ENCODE measurements at places on chromosomes 4 and X.

DNA sequence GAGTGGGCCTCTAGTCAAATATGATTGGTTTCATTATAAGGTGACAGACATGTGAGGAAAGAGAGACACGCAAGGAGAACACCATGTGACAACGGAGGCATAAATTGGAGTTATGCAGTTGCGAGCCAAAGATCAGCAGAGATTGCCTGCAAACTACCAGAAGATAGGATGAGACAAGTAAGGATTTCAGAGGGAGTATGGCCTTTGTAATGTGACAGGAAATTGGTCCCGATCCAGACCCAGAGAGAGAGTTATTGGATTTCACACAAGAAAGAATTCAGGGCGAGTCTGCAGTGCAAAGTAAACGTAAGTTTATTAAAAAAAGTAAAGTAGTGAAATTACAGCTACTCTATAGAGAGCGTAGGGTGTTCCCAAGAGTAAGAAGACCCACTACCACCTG lies 35.7 kb upstream of the NDST4 start:
- H3K4me3 ChIP-seq = no peak overlapping the region
- H3K27me3 ChIP-seq = no peaks in the 10 kb centered on the region
- no peak overlapping the region for H3K27ac ChIP-seq

GRCh38 chr4:109389369-109390114 lies 44.1 kb upstream of the SEC24B start:
- H3K36me3 ChIP-seq = no peaks in the 10 kb centered on the region
- H3K4me1 ChIP-seq = no peaks in the 10 kb centered on the region
- no peak overlapping the region for H3K4me3 ChIP-seq
- H3K27me3 ChIP-seq = peaks cover 2% of the 10 kb centered on the region

GRCh38 chr4:94240384-94240783 lies 32.7 kb downstream of the SMARCAD1 start:
- no peak overlapping the region for H3K4me3 ChIP-seq
- H3K4me1 ChIP-seq = no peaks in the 10 kb centered on the region
- H3K36me3 ChIP-seq = peaks cover 36% of the 10 kb centered on the region
- DNase-seq = no peak
- no peaks in the 10 kb centered on the region for H3K27me3 ChIP-seq

GRCh38 chr4:104591510-104591911 lies 96.8 kb upstream of the CXXC4 start:
- H3K4me3 ChIP-seq = no peak overlapping the region
- peaks cover 2% of the 10 kb centered on the region for H3K4me1 ChIP-seq
- no peaks in the 10 kb centered on the region for H3K27me3 ChIP-seq
- no peak overlapping the region for H3K27ac ChIP-seq

DNA sequence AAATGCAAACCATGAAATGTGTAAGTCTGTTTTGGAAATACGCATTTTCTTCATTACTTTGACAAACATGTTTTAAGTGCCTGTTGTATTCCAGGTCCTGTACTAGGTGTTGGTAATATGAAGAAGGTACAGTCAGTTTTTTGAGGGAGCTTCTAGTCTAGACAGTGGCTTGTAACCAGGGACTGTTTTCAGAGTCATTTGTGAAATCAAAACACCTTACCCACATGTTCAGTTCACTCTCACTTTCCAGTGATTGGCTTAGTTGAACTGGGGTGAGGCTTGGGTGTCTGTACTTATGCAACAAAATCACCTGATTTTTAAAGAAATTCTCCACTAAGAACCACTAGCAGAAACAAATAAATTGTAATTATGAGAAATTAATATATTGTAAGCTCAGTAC lies 16.4 kb downstream of the DCLK2 start:
- no peaks in the 10 kb centered on the region for H3K36me3 ChIP-seq
- H3K4me1 ChIP-seq = no peaks in the 10 kb centered on the region
- H3K27ac ChIP-seq = no peak overlapping the region
- no peak overlapping the region for H3K4me3 ChIP-seq
- no peak for DNase-seq

DNA sequence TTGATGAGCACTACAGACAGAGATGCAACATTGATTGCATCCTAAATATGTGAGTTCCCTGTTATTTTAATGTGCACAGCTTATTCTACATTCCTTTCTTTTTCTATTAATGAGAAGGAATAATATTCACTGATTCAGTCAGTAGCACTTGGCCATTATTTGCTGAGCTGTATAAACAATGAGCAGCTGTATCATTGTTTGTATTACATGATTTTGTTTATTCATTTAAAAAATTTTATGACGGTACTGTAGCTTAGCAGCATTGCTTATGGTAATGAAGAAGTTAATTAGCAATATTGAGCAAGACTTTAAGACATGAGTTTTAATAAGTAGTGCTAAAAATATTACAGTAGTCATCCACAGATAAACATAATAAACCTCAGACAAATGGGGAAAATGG lies 582.0 kb downstream of the ADGRL3 start:
- no peaks in the 10 kb centered on the region for H3K4me1 ChIP-seq
- no peak overlapping the region for H3K4me3 ChIP-seq
- H3K36me3 ChIP-seq = no peaks in the 10 kb centered on the region
- no peak for DNase-seq

GRCh38 chr4:44157611-44158277 lies 290.9 kb downstream of the KCTD8 start:
- no peaks in the 10 kb centered on the region for H3K36me3 ChIP-seq
- no peak overlapping the region for H3K4me3 ChIP-seq
- no peaks in the 10 kb centered on the region for H3K4me1 ChIP-seq
- no peak overlapping the region for H3K27ac ChIP-seq

- H3K27me3 ChIP-seq = peaks cover 18% of the 10 kb centered on the region
- no peaks in the 10 kb centered on the region for H3K36me3 ChIP-seq
- DNase-seq = no peak
- H3K4me3 ChIP-seq = no peak overlapping the region
These were observed 60.7 kb upstream of the DHRSX start for GRCh38 chrX:2561456-2561855.

DNA sequence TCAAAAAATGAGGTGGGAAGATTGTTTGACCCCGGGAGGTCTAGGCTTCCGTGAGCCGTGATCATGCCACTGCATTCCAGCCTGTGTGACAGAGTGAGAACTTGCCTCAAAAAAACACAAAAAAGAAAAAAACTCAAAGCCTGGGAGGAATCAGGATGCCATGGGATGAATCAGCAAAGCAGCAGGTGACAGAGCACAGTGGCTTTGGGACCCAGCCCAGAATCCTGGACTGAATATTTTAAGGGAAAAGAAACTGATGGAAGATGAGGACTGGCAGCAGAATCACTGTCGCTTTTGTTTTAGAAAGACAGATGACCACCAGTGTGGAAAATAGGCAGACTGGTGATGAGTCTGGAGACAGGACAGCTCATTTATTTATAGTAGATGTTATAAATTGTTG lies 16.6 kb downstream of the S100G start:
- no peak overlapping the region for H3K4me3 ChIP-seq
- peaks cover 3% of the 10 kb centered on the region for H3K4me1 ChIP-seq
- no peak for DNase-seq
- no peak overlapping the region for H3K27ac ChIP-seq
- H3K27me3 ChIP-seq = no peaks in the 10 kb centered on the region

DNA sequence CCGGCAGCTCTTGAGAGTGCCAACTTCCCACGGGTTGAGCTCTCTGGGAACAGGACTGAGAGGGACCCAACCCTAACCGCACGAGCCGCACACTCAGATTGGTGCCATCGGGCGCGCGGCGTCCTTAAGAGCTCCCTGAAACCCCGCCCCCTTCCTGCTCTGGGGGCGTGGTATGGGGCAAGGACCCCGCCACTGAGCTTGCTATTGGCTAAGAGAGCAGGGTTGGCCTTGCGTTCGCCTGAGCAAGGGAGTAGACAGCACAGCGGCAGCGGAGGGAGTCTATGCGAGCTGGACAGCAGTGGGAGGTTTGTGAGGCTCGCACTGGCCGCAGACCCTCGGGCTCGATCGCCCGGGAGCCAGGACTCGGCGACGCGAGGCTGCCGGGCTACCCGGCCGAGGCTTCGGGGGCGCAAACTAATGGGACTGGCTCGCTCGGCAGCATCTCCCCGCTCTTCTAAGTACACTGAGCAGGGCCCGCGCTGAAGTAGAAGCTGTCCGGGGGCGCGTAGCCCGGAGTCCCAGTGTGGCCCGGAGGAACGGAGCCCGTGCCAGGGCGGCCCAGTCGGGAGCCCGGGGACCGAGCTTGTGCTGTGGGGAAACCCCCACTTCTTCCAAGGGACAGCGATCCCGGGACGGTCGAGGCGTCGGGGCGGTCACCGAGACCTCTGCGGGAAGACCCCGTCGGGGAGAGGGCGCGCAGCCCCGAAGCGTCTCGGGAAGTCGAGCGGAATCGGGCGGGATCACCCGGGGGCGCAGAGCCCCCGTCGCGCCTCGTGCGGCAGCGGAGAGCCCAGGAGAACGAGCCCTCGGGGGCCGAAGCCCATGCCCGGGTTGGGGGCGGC lies at the start of gene EFNB1:
TSS of gene EFNB1 (plus strand) at position 282 of the 842 bp plus-strand sequence. CDS start 756 bp downstream, outside the sequence.
- peaks cover 20% of the 10 kb centered on the region for H3K4me1 ChIP-seq
- peak within 1 kb of the TSS; percentile 76 for H3K4me3 ChIP-seq
- peak; percentile 75 for DNase-seq
- H3K36me3 ChIP-seq = no peaks in the 10 kb centered on the region
- peak within 1 kb of the TSS; percentile 62 for H3K27ac ChIP-seq

DNA sequence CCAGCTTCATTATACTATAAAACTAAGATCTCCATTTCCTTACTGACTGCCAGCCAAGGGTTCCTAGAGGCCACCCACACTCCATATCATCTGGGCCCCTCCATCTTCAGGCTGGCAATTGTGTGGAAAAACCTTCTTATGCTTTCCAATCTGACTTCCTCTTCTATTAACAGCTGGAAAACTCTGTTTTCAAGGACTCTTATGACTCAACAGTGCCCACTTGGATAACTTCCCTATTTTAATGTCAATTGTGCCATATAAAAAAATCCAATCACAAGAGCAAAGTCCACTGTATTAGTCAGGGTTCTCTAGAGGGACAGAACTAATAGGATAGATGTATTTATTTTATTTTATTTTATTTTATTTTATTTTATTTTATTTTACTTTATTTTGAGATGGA lies 41.0 kb upstream of the CPEB2 start:
- no peak for DNase-seq
- H3K4me1 ChIP-seq = no peaks in the 10 kb centered on the region
- H3K27me3 ChIP-seq = peaks cover 10% of the 10 kb centered on the region

- no peak overlapping the region for H3K4me3 ChIP-seq
- no peak for DNase-seq
- no peaks in the 10 kb centered on the region for H3K4me1 ChIP-seq
These were observed 172.3 kb downstream of the SHROOM3 start for GRCh38 chr4:76607266-76607799.

- H3K4me1 ChIP-seq = no peaks in the 10 kb centered on the region
- H3K36me3 ChIP-seq = no peaks in the 10 kb centered on the region
- H3K27ac ChIP-seq = no peak overlapping the region
- no peak overlapping the region for H3K4me3 ChIP-seq
- no peaks in the 10 kb centered on the region for H3K27me3 ChIP-seq
- no peak for DNase-seq
These were observed 4.5 kb downstream of the GPM6A start for GRCh38 chr4:175807547-175807946.

DNA sequence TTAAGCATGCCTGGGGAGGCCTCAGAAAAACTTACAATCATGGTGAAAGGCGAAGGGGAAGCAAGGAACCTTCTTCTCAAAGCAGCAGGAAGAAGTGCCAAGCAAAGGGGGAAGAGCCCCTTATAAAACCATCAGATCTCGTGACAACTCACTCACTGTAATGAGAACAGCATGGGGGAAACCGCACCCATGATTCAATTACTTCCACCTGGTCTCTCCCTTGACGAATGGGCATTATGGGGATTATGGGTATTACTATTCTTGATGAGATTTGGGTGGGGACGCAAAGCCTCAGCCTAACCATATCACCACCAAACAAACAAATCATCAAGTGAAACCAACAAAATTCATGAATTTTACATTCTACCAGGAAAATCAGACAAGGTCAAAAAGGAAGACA lies 76.7 kb upstream of the TAB3 start:
- no peaks in the 10 kb centered on the region for H3K27me3 ChIP-seq
- no peak overlapping the region for H3K4me3 ChIP-seq

GRCh38 chr4:3516836-3517730 lies 15.1 kb downstream of the LRPAP1 start:
- H3K36me3 ChIP-seq = peaks cover 19% of the 10 kb centered on the region
- H3K27me3 ChIP-seq = no peaks in the 10 kb centered on the region
- no peak overlapping the region for H3K4me3 ChIP-seq
- no peaks in the 10 kb centered on the region for H3K4me1 ChIP-seq
- H3K27ac ChIP-seq = no peak overlapping the region

DNA sequence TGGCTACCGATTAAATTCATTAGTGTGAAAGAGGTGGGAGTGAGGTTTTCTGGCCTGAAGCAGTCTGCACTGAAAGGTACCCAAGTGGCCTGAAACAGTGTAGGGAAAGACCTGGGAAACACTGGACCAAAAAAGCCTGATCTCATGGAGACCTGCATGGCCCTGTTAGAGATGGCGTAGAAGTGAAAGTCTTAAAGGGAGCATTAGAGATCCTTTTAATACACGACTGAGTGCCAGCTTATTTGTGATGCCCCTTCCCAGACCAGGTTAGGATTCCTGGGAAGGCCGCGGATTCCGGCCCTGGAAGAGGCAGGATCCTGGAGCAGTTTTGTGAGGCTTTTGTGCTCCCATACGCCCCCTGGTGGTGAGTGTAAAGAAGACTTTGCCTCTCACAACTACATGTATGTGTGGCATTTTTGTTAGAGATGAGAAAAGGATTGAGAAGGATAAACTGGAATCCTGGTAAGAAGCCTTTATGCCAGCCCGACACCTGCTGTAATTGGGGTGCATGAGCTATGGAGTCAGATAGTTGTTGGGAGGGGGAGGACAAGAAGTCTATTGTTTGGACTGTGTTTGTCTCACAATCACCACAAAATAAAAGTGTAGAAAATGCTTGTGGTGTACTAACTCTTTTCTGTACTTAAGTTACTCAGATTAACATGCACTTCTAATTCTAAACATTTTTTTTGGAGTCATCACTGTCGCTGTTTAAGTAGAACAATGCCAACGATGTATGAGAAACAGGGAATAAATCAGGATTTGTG lies 54.0 kb downstream of the JADE1 start:
- no peak overlapping the region for H3K4me3 ChIP-seq
- peaks cover 50% of the 10 kb centered on the region for H3K36me3 ChIP-seq
- H3K27me3 ChIP-seq = no peaks in the 10 kb centered on the region
- peaks cover 40% of the 10 kb centered on the region for H3K4me1 ChIP-seq
- peak; percentile 71 for DNase-seq

GRCh38 chr4:35237924-35238323 lies 1006.4 kb downstream of the ARAP2 start:
- H3K4me1 ChIP-seq = no peaks in the 10 kb centered on the region
- no peaks in the 10 kb centered on the region for H3K36me3 ChIP-seq
- H3K4me3 ChIP-seq = no peak overlapping the region
- no peak overlapping the region for H3K27ac ChIP-seq
- no peaks in the 10 kb centered on the region for H3K27me3 ChIP-seq

- no peaks in the 10 kb centered on the region for H3K27me3 ChIP-seq
- H3K27ac ChIP-seq = no peak overlapping the region
- no peaks in the 10 kb centered on the region for H3K4me1 ChIP-seq
- no peaks in the 10 kb centered on the region for H3K36me3 ChIP-seq
- DNase-seq = no peak
These were observed 367.5 kb upstream of the GRID2 start for GRCh38 chr4:91936311-91936710.

GRCh38 chrX:95693365-95693764 lies 991.3 kb upstream of the DIAPH2 start:
- H3K27ac ChIP-seq = no peak overlapping the region
- no peak overlapping the region for H3K4me3 ChIP-seq
